ENCODE measurements at places on chromosomes 11 and 22.

- DNase-seq = no peak
These were observed 113.6 kb upstream of the ANO5 start for GRCh38 chr11:22079133-22079872.

DNA sequence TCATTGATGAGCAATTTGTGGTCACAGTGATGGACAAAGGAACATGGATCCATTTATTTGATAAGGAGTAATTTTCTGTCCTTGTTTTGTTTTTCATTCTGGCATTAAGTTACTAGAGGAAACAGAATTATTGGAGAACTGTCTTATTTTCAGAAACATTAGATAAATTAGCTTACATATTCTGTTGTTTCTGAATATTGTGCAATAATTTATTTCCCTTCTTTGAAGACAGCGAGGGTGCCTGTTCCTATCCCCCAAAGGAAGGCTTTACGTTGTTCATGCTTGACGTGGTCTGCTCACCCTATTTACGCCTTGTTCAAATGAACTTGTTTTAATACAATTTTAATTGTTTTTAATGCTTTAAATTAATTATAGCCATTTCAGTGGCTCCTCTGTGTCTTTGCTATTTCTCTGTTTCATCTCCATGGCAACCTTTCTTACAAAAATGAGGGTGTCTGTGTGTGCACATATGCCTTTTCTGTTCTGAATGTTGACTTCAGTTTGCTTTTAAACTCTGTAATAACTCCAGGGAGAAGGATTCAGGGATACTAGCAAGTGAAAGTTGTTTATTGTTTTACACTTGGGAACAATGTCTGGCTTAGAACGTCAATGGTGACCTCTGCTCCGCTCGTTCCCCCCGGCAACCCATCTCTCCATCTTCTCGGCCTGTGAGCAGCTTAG is 138.3 kb upstream of the PLET1 start:
- no peak for DNase-seq

DNA sequence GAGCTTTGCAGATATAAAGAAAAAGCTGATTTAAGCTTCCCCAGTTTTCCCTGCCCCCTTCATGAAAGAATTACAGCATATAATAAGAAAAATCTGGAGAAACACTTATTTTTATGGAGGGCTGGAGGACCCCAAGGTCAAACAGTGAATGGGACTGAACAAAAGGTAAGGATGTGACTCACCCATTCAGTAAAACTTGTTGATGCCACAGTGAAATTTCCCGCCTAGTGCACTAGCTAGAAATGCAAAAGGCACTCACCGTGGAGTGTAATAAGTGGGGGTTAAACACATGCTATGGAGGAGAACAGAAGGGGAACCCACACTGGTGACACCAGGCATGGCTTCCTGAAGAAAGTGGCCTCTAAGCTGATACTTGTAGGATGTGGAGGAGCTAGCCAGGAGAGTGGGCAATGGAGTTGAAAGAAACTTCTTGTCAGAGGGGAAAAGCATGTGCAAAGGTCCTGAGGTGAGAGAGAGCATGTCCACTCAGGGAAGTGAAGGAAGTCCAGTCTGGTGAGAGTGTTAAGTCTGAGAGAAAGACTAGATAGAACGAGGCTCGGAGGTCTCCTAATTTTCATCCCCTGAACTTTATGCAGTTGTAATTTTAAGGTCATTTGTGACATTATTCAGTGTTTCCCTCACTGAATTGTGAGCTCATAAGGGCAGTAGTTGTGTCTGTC is 77.1 kb downstream of the MIAT start:
- no peak for DNase-seq

- no peak for DNase-seq
These were observed 57.6 kb downstream of the LIF start for GRCh38 chr22:30188911-30189310.

DNA sequence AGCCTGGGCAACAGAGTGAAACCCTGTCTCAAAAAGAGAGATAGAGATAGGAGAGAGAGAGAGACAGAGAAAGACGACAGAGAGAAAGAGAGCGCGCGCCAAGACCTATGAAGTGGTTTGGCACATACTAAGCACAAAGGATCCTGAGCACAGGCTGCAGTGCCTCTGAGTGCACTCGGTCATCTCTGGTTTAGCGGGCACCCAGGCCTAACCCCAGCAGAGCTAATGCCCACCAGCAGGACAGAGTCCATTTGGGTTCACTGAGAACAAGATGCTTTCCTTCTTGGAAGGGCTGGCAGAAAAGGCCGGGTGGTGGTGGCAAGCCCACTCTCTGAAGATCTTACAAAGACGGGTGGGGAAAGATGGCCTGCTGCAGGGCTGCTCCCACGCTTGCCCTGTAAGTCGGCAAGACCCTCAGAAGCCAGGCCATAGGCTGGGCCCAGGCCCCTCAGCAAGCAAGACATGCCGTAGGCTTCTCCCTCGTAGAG is 3.3 kb downstream of the SCARF2 start:
- DNase-seq = no peak

GRCh38 chr11:10659339-10660216 is 34.0 kb downstream of the IRAG1 start:
- DNase-seq = no peak

DNA sequence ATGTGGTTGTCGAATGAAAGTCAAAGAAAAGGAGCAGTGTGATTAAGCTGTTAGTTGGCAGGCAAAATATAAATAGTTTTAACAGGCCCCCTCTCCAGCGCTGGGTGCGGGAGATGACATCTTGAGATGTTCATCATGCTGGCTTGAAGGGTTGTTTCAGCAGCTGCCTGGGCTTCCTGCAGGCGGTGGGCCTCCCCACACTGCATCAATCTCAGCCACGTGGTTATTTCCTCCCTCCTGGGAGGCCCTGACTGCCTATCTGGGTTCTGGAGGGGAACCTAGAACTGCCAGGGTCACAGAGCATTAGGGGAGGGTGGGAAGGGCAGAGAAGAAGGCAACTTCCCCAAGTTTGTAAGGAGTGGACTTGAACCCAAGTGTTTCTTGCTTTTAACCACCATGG is 173.3 kb upstream of the SYT13 start:
- DNase-seq = no peak

GRCh38 chr11:41099654-41100053 is 359.8 kb downstream of the LRRC4C start:
- no peak for DNase-seq

DNA sequence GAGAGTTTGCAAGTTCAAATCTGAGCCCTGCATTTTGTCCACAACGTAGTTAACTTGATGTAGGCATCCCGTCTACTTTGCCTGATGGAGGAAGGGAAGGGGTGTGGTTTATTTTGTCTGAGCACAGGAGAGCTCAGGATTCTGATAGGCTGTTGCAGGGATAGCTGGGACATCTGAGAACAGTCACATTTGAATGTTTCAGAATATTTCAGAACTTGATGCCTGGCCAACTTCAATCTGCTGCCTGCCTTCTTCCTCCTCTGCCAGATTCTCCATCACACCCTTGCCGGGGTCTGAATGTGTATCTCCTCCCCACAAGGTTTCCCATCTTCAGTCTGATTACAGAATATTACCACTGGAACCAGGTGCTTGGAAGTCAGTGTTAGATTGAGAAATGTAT is 51.6 kb downstream of the NTM start:
- no peak for DNase-seq

DNA sequence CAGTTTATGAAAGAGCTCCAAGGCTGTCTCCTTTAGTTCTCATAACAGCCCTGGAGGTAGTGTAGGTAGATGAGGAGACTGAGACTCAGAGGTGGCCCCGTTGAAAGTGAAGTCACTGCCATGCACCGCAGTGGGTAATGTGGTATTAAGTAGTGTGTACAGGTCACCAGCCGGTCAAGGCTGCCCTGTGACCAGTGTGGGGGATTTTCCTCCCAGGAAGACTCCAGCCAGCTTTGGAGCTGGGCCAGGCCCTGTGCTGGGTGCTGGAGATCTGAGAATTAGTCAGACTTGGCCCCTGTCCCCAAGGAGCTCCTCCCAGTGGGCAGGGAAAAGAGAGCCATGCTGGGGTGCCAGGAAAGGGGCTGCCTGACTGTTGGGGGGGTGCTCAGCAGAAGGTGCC is 5.3 kb downstream of the OMP start:
- DNase-seq = no peak

- DNase-seq = no peak
These were observed 175.1 kb downstream of the SWAP70 start for GRCh38 chr11:9838961-9839360.
